ENCODE measurements at places on chromosomes 7 and 10. TPM values are rescaled to one million over a fixed set of nuclear protein-coding genes. Genes with fewer than 3 reads are reported as not detected.
A peak's percentile ranks its signal among the peaks of the same experiment; 100 is the strongest.

STEAP1B gene
- total RNA-seq, result 8.7 TPM

ZNF487 gene
- total RNA-seq, result 1.9 TPM

DNA sequence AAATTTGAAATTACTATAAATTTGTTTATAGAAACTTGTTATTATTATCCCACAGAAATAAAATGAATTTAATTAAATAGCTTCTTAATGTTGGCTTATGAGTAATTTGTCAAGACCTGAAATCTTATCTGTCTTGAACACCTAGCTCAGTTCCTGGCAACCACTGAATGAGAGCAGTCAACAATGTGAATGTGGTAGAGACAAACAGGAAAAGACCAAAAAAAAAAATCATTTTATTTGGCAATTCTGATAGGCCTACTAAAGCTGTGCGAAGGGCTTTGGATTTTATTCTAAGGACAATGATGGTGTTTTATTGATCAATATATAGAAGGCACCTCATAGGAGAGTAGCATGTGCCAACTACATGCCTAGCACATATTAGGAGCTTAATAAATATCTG is 127.8 kb upstream of the RSU1 start:
- no peak overlapping the region for H3K27ac ChIP-seq
- H3K27me3 ChIP-seq, result no peaks in the 10 kb centered on the region
- no peaks in the 10 kb centered on the region for H3K4me1 ChIP-seq
- H3K4me3 ChIP-seq, result no peak overlapping the region

NEUROD6 gene
- not detected for total RNA-seq

DNA sequence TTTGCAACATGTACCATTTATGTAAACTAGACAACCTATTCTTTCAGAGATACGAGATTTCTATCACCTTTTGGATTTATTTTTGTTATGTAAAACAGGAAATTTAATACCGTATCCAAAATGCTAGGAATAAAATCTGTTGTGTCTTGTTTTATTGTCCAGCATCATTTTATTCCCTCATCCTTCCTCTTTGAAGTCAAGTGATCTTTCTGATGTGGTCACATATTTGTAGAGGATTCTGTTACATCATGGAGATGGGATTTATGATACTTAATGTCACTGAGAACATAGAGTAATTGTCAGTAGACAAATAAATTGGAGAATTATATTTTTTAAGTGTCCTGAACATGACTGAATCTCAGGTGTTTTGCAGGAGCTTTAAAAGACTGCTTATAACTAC is 64.7 kb downstream of the ZNF277 start:
- H3K4me1 ChIP-seq, result peaks cover 3% of the 10 kb centered on the region
- no peaks in the 10 kb centered on the region for H3K36me3 ChIP-seq
- no peak for DNase-seq
- H3K4me3 ChIP-seq, result no peak overlapping the region
- H3K27ac ChIP-seq, result no peak overlapping the region

HMX3 gene
- 0.27 TPM for total RNA-seq

TBX20 gene
- total RNA-seq, result 0.26 TPM

GRCh38 chr7:69596056-69596455 is 2.2 kb upstream of the AUTS2 start:
- H3K4me1 ChIP-seq, result no peaks in the 10 kb centered on the region
- H3K27me3 ChIP-seq, result peaks cover 40% of the 10 kb centered on the region
- no peak overlapping the region for H3K27ac ChIP-seq
- no peaks in the 10 kb centered on the region for H3K36me3 ChIP-seq
- no peak for DNase-seq
- no peak overlapping the region for H3K4me3 ChIP-seq

- H3K27ac ChIP-seq, result no peak overlapping the region
- no peak overlapping the region for H3K4me3 ChIP-seq
- no peak for DNase-seq
- no peaks in the 10 kb centered on the region for H3K4me1 ChIP-seq
These were observed 9.0 kb downstream of the PRF1 start for GRCh38 chr10:70593513-70593890.

DNA sequence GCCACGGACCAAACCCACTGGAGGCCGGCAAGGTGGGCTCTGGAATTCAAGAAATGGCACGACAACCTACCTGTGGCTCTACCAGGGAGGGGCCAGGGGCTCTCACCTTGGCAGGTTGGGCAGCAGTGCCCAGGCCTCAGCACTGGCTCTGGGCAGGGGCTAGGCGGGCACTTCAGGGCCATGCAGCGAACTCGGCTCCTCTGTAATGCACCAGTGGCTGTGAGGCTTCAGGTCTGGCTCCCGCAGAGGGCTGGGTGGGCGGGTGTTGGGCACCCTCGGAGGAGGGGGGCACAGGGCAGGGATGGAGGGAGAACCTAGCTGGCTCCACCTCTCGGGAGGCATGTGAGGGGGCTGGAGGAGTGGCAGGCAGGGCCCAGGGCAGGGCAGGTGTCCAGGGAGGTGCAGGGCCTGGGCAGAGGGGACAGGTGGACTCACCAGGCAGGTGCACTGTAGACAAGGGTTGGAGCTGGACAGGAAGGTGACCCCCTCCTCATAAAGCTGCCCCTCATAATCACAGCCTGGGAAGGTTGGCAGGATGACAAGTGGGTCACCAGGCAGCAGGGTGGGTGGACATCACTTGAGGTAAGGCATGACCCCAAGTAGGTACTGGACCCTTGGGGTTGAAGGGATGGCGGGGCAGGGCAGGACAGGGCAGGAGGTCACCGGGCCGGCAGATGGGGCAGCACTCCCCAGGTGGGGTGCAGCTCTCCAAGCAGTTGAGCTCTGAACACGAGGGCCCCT is 6.7 kb downstream of the KCP start:
- H3K36me3 ChIP-seq, result no peaks in the 10 kb centered on the region
- no peak overlapping the region for H3K27ac ChIP-seq
- no peaks in the 10 kb centered on the region for H3K4me1 ChIP-seq
- DNase-seq, result no peak

- no peaks in the 10 kb centered on the region for H3K36me3 ChIP-seq
- no peak overlapping the region for H3K4me3 ChIP-seq
- H3K27ac ChIP-seq, result no peak overlapping the region
- no peak for DNase-seq
- no peaks in the 10 kb centered on the region for H3K27me3 ChIP-seq
- H3K4me1 ChIP-seq, result no peaks in the 10 kb centered on the region
These were observed 49.5 kb upstream of the TMEM140 start for GRCh38 chr7:135098391-135098790.

DNA sequence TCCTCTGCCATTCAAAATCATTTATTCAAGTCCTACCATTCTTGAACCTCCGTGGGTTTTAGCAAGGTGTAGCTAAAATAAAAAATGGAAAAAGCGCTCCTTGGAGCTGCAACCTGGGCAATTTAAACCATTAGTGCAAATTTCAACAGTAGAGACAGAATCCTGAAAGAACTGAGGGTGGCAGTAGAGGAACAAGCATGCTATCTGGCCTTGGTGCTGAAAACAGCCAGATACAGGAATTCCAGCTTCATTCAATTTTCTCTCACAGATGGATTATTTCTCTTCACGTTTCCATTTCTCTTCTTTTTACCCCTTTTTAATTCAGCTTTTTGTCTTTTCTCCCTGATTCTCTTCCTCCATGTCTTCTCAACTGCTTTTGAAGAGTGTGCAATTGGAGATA is 77.7 kb downstream of the OTUD1 start:
- H3K4me3 ChIP-seq, result no peak overlapping the region
- no peak overlapping the region for H3K27ac ChIP-seq
- no peaks in the 10 kb centered on the region for H3K4me1 ChIP-seq
- H3K27me3 ChIP-seq, result no peaks in the 10 kb centered on the region
- H3K36me3 ChIP-seq, result no peaks in the 10 kb centered on the region

- H3K27ac ChIP-seq, result no peak overlapping the region
- DNase-seq, result no peak
- 0 out of 2 replicates have a peak, but pooled peaks cover 2% of the 10 kb centered on the region for H3K36me3 ChIP-seq
- no peaks in the 10 kb centered on the region for H3K27me3 ChIP-seq
- no peak overlapping the region for H3K4me3 ChIP-seq
These were observed 9.5 kb downstream of the IRF5 start for GRCh38 chr7:128946936-128947830.

- no peaks in the 10 kb centered on the region for H3K36me3 ChIP-seq
- H3K27ac ChIP-seq, result no peak overlapping the region
- no peaks in the 10 kb centered on the region for H3K27me3 ChIP-seq
These were observed 21.5 kb downstream of the CLDN12 start for GRCh38 chr7:90424720-90425119.

DNA sequence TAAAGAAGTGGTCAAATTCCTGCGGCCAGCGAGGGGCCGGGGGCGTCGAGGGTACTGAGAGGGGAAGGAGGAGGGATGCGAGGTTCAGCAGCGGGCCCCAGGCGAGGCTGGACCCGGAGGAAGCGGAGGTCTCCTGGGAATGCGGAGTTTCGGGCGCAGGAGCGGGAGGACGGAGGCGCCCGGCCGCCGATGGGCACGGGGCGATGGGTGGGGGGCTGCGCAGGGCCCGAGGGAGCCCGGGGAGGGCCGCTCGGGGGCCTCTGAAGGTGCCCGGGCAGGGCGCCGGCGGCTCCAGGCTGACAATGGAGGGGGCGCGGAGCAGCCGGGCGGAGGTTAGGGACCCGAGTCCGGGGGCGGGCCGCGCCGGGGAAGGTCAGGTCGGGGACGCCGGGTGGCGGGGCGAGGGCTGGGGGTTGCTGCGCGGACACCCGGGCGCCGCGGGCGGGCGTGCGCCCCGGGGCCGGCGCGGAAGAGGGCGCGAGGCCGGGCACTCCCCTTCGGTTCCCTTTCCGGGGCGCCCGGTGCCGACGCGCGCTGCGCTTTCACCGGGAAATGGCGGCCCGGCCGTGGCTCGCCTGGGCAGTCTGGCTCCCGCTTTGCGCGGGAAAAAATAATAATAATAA is 683 bp downstream of the MACROH2A2 start:
- no peaks in the 10 kb centered on the region for H3K36me3 ChIP-seq
- DNase-seq, result peak; percentile 83
- H3K27ac ChIP-seq, result no peak overlapping the region
- H3K27me3 ChIP-seq, result peaks cover 30% of the 10 kb centered on the region
- H3K4me3 ChIP-seq, result peak overlapping the region; percentile 82

MMP21 gene
- total RNA-seq, result not detected

RGS10 gene
- total RNA-seq, result 13.1 TPM

DNA sequence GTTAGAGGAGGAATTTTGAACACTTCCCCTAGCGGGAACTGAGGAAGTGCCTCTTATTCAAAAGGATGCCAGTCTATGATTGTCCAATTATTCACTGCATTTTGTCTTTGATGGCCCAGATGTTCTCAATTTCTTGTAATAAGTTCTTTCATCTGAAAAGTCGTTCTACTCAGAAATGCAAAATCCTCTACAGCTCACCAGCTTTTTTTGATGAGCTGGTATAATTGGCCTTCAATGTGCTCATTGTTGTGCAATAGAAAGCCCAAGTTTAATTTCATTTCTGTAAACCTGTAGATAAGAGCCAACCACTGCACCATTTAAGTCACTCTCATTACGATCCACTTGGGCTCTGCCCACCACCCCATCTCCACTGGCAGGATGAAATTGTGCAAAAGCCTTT is 978.7 kb upstream of the AUTS2 start:
- H3K27ac ChIP-seq, result no peak overlapping the region
- no peak for DNase-seq
- H3K36me3 ChIP-seq, result no peaks in the 10 kb centered on the region

DNA sequence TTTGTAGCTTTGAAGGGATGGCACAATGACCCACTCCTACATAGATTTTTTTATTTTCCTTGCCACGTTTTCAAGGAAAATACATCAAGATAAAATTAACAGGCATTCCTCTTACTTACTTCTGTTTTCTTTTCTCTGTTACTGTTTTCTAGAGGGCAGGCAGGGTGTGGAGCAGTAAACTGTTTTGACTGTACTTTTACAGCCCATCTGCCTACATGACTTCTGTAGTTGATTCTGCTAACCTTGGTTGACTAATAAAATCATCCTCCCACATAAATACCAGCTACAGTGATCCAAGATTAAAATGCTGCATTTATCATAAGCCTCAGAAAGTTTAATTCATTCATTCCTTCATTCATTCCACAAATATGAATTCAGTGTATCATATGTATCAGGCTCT is 158.5 kb downstream of the TRIL start:
- no peak overlapping the region for H3K27ac ChIP-seq
- no peak overlapping the region for H3K4me3 ChIP-seq
- H3K36me3 ChIP-seq, result no peaks in the 10 kb centered on the region
- H3K4me1 ChIP-seq, result no peaks in the 10 kb centered on the region

- DNase-seq, result no peak
- peaks cover 45% of the 10 kb centered on the region for H3K36me3 ChIP-seq
- H3K4me1 ChIP-seq, result peaks cover 5% of the 10 kb centered on the region
- H3K4me3 ChIP-seq, result no peak overlapping the region
- H3K27me3 ChIP-seq, result no peaks in the 10 kb centered on the region
These were observed 51.0 kb upstream of the MRLN start for GRCh38 chr10:59804220-59804619.

ARHGAP22 gene
- 11.2 TPM for total RNA-seq

GRCh38 chr10:59360605-59361405 is 1.5 kb downstream of the FAM13C start:
- H3K4me3 ChIP-seq, result no peak overlapping the region
- H3K4me1 ChIP-seq, result no peaks in the 10 kb centered on the region
- no peak overlapping the region for H3K27ac ChIP-seq
- no peak for DNase-seq
- peaks cover 15% of the 10 kb centered on the region for H3K27me3 ChIP-seq

Data from H1 (cell line).